Germinal center (tissue), 1 donor: ENCODE measurements at places on chromosomes 5 and 9.

DNA sequence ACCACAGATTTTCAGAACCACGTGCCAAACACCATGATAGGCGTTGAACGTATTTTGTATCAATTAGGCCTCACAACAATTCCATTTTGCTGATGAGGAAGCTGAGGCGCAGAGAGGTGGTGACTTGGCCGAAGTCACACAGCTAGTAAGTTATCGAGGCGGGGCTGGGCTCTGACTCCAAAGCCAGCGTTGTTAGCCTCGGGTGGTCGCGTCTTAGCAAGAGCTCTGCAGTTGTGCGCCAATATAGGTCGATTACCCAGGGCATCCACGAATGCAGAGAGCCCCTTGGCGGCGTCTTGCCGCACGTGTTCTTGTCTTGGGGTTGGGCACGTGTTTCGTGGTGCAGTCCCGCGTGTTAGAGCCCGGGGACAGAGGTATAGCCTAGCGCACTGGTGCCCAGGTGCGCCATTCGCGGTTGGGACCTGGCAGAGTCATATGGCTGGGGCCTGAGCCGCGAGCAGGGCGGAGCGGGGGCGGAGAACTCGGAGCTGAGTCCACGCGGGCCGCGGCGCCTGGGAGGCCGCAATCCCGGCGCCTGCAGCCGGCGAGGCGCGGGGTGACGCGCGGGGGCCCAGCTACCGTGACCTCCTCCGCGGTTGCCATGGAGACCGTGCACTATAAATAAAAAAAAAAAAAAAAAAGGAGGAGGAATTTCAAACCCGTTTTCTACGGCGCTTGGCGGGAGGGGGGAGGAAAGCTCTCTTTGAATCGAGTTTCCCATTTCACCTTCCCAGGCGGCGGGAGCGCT lies 62.3 kb downstream of the CXXC5 start:
- peak; percentile 79 for DNase-seq

- DNase-seq = peak; percentile 50
Observed at GRCh38 chr9:72443855-72444254, 77.6 kb upstream of the TMC1 start.

DNA sequence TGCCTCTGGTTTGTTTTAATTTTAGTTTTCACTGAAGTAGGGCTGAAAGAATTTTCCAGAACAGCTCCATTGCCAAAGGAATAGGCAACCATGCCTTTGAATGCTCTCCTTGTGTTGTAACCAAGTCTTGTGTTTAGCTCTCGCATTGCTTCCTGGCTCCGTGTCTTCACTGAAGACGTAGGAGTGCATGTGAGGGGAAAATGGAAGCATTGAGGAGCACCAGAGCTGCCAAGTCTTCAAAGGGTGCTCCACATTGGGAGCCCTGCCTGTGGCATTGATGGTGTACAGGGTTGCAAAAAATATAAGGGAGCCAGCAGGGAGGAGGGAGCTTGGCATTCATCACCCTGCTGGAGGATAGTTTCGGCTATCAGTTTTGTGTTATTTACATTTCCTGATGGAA lies 86.6 kb downstream of the NTRK2 start:
- no peak for DNase-seq

DNA sequence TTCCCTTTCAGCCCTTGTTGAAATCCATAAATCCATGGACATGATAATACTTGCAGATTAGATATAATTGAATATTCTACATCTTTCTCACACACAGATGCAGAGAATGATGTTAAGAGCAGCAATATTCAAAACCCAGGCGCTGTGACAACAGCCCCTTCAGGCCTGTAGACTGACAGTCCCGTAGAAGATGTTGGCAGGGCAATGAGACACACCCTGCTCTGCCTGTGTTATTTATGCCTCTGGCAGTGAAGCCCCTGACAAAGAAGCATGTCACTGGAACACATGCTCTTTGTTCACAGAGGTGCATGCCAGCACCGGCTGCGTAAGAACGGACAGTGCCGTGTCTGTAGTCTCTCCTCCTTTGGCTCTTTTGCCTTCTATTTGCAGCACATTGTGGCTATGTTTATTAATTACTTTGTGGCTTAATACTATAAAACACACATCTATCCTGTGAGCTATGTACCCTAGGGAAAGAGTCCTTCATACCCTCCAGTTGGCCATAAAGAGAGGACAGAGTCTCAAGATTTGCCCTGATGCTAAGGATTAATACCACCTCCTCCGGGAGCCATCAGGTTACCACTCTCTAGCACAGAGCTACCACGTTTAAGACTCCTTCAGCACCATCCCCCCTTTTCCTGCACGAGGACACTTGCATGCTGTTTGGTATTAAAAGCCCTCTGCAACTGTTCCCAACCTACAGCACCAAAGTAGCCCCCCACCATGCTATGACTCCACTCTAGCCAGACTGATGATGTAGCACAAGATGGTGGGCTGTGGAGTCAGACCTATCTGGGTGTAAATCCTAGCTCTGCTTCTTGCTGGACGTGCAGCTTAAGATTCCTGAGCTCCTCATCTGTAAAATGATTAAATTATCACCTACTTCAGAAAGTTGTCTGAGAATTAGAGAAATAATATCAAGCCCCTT lies 2.0 kb upstream of the ANP32B start:
- DNase-seq = no peak

DNA sequence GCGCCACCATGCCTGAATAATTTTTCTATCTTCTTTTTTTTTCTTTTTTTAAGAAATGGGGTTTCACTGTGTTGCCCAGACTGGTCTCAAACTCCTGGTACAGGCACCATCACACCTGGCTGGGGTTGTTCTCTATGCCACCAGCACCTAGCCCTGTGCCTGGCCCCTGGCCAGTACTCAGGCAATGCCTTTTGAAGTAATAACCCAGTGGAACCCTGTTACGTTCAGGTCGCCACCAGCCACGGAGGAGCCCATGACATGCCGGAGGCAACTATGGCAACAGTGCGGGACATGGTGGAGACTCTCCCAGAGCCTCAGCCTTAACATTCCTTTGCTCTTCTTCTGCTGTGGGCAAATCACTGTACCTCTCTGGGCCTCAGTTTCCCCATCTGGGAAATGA lies 14.1 kb downstream of the COL15A1 start:
- DNase-seq = no peak

DNA sequence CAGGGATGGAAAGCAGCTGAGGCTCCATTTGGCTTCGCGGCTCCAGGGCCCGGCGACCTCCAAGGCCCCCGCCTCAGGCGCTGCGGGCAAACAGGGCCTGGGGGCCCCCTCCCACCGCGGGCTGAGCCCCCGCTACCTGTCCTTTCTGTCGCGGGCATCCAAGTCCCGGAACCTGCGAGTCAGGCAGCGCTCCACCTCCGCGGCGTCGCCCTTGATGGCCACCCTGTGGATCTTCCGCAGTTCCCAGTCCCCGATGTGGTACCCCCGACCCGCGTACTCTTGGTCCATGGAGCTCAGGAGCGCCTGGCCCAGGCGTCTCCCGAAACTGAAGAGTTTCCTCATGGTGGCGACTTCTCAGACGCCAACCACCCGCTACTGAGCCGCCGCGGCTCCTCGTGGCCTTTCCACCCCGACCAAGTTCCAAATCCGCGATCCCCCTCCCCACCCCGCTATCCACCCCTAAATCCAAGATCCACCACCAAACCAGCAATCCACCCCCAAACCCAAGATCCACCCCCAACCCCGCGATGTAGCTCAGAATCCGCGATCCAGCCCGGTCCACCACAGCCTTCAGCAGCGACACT lies 86.5 kb upstream of the CCDC180 start:
- no peak for DNase-seq

- no peak for DNase-seq
Observed at GRCh38 chr5:132675936-132676689, 2.3 kb downstream of the IL4 start.

GRCh38 chr5:141611289-141611688 lies 7.5 kb downstream of the DIAPH1 start:
- no peak for DNase-seq

DNA sequence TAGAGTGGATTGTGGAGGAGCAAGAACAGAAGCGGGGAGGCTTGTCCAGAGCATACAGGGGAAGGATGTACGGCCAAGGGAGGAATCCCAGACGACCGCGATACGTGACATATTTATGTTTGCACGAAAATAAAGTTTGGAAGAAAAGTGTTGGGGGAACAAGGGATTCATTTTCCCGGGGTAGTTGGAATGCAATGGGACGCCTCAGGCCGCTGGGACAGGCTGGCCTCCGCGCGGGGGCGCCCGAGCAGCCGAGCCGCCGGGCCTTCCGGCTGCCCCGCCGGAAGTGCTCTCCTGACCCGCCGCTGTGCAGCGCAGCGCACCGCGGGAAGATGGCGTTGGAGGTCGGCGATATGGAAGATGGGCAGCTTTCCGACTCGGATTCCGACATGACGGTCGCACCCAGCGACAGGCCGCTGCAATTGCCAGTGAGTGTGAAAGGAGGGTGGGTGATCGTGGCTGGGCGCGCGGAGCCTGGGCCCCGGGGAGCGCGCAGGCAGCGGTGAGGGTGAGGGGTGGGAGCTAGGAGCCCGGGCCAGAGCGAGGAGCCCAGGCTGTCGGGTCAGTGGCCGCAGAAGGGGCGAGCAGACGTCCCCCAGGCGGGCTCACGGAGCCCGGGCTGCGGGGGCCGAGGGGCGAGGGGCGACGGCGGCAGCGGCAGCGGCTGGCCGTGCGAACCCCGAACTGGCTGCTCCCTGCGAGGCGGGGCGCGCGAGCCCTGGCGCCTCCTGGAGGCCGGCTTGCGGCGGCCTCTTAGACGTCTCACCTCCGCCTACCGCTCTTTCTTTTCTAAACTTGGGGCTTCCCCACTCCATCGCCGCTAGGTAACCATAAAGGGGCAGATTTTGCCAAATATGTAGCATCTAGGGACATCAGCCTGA lies at the start of gene PHAX:
Gene PHAX (plus strand): TSS at position 317 of the 881 bp plus-strand sequence. CDS start 16 bp downstream, at position 333.
- peak; percentile 85 for DNase-seq

- DNase-seq = no peak
Observed at GRCh38 chr5:109247986-109248385, 161.8 kb downstream of the PJA2 start.

DNA sequence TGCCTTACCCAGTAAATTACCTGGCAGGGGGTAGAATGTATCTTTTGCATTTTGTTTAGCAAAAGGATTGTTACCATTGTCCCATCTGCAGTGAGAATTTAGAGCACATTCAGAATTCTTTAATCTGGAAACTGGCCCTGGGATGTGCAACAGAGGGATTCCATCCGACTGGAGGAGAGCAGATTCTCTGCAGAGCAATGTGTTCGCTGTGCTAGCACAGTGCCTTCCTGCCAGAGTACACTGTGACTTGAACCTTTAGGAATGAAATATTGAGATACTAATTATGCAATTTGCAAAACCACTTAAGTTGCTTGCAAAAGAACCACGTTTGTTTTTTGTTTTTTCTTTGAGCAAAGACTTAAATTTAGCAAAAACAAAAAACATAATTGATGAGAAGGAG lies 22.5 kb upstream of the DMRT1 start:
- no peak for DNase-seq

DNA sequence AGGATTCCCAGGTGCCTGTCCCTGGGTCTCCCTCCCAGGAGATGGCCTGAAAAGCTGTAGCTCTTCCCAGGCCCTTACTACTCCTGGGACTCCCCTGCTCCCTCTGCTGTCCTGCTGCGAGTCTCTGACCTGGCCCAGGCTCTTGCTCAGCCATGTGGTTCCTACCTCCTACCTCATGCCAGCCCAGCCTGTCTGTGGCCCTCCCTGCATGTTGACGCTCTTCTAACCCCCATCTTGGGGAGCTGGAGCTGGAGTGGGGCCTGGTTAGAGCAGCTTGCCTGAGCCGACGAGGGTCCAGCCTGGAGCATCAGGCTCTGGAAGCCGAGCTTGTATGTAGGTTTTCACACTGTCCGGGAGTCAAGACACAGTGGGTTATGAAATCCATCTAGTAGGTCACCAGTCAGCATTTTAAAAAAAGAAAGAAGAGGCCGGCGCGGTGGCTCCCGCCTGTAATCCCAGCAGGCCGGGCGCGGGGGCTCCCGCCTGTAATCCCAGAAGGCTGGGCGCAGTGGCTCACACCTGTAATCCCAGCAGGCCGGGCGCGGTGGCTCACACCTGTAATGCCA lies 244.4 kb downstream of the FANCC start:
- no peak for DNase-seq

DNA sequence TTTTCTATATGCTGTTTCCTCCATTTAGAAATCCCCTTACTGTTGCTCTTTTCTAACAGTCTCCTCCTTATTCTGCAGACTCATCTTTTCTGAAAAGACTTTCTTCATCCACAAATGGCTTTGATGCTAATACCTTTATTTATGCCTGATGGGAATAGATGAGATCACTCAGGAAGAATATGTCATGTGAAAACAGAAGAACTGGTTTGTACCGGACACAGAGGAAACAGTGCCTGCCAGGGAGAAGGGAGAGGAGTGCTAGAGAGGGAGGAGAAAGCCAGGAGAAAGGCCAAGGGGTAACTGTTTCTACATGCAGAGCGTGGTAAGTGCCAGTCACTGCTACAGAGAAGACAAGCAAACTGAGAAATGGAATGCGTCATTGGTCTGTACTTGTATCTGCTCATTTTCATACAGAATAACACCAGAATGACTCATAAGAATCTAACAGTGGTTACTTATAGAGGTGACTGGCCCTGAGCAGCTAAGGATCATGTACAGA lies 45.9 kb upstream of the PJA2 start:
- no peak for DNase-seq

GRCh38 chr5:112492291-112492690 lies 73.2 kb upstream of the EPB41L4A start:
- DNase-seq = peak; percentile 71

GRCh38 chr5:89125372-89125771 lies 242.4 kb upstream of the MEF2C start:
- DNase-seq = no peak

DNA sequence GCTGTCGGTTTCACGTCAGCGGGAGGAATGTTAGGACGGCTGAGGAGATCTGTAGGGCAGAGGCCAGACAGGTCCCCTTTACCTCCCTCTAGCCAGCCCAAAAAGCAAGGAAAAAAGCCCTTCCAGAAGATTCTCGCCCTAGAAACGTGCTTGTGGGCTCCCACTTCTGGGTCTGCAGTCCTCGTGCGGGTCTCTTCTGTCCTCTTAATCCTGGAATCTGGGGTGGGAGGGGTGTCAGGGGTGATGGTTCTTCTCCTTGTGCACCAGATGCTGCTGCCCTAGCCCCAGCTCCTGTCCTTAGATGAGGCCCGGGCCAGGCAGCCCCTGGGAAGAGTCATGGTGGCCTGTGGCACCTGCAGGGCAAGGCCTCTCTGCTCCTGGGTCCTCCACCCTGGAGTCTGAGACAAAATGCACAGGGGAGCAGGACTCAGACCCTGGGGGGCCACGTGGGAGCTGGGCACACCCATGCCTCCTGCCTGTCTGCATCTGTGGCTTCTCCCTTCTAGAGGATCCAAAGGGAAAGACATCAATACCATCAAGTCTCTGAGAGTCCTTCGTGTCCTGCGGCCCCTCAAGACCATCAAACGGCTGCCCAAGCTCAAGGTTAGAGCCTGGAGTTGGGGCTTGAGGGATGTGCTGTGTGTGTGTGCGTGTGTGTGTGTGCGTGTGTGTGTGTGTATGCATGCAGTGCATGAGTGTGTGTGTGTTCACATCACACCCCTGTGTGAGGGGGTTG lies 174.2 kb downstream of the CACNA1B start:
- no peak for DNase-seq
